ENCODE measurements at places on chromosomes 16 and 17.

GRCh38 chr16:85798901-85799496 lies 345 bp downstream of the EMC8 start:
- peak; percentile 9 for DNase-seq

- DNase-seq: no peak
Measured at GRCh38 chr17:37820995-37821713, 76.3 kb upstream of the HNF1B start.

GRCh38 chr16:715477-716199 lies 720 bp downstream of the METRN start:
- no peak for DNase-seq

- DNase-seq: no peak
Measured at GRCh38 chr17:7179317-7180254, at the start of gene ASGR1. ASGR1 (minus strand) TSS chr17:7179370; CDS start chr17:7178563, 807 bp downstream.
